Suprapubic skin (tissue), 4 donors: ENCODE measurements at places on chromosomes 12 and 14.

GRCh38 chr12:85621041-85621440 is 215.2 kb downstream of the RASSF9 start:
- H3K4me3 ChIP-seq: no peak overlapping the region
- H3K36me3 ChIP-seq: no peaks in the 10 kb centered on the region
- H3K27me3 ChIP-seq: no peaks in the 10 kb centered on the region

GRCh38 chr12:110234331-110234751 is 46.7 kb upstream of the ATP2A2 start:
- peaks cover 12% of the 10 kb centered on the region for H3K4me1 ChIP-seq
- no peak overlapping the region for H3K27ac ChIP-seq
- H3K27me3 ChIP-seq: no peaks in the 10 kb centered on the region
- no peak overlapping the region for H3K4me3 ChIP-seq
- H3K36me3 ChIP-seq: no peaks in the 10 kb centered on the region

DNA sequence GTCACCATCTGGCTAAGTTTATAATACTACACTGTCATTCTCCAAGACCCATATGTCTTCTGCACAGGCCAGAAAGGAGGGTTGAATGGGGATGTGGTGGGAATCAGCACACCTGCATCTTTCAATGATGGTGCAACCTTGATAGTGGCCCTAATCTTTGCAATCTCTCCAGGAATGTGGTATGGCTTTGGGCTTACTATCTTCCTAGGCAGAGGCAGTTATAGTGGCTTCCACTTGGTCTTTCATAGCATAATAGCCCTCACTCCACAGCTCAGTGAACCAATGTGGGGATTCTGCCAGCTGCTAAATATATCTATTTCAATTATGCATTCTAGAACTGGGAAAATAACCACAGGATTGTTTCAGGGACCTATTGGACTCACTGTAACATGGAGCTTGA is 61.8 kb upstream of the ATP2B1 start:
- H3K27me3 ChIP-seq: no peaks in the 10 kb centered on the region
- H3K36me3 ChIP-seq: no peaks in the 10 kb centered on the region
- peaks cover 2% of the 10 kb centered on the region for H3K4me1 ChIP-seq
- H3K27ac ChIP-seq: no peak overlapping the region
- DNase-seq: no peak

GRCh38 chr12:123892180-123892559 is 80.5 kb downstream of the CCDC92 start:
- peaks cover 1% of the 10 kb centered on the region for H3K4me1 ChIP-seq
- no peak overlapping the region for H3K27ac ChIP-seq
- peaks cover 27% of the 10 kb centered on the region for H3K27me3 ChIP-seq
- no peak overlapping the region for H3K4me3 ChIP-seq
- no peaks in the 10 kb centered on the region for H3K36me3 ChIP-seq
